ENCODE measurements at places on chromosomes 13 and 19. TPM values are rescaled to one million over a fixed set of nuclear protein-coding genes. Genes with fewer than 3 reads are reported as not detected.

Gene PEX11G
- 1.2 TPM for total RNA-seq

- no peak for DNase-seq
Measured at GRCh38 chr13:96285729-96286128, 195.8 kb downstream of the HS6ST3 start.

GRCh38 chr13:106919638-106920037 lies 351.7 kb upstream of the ARGLU1 start:
- no peak for DNase-seq

- DNase-seq: no peak
Measured at GRCh38 chr13:51818276-51818675, 14.3 kb upstream of the DHRS12 start.

DNA sequence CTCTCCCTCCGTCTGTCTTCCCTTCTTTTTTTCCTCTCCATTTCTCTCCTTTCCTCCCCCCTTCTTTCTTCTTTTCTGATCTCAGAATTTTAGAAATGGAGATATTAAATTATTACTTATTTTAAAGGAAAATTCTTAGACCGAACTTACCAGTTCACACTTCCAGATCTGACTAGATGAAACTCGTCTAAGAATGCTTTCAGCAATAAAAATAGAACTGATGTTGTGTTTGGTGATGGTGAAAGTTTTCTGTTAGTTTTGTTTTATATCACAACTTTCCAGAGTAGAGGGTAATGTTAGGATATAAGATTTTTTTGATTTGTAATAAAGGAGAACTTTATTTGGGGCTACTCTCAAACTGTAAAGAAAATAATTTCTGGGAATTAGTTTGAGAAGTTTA lies 29.9 kb downstream of the UCHL3 start:
- DNase-seq: no peak
